ENCODE measurements at places on chromosomes 6 and 20.

GRCh38 chr6:85585741-85586140, 7.9 kb downstream of the SNX14 start:
- DNase-seq: no peak

DNA sequence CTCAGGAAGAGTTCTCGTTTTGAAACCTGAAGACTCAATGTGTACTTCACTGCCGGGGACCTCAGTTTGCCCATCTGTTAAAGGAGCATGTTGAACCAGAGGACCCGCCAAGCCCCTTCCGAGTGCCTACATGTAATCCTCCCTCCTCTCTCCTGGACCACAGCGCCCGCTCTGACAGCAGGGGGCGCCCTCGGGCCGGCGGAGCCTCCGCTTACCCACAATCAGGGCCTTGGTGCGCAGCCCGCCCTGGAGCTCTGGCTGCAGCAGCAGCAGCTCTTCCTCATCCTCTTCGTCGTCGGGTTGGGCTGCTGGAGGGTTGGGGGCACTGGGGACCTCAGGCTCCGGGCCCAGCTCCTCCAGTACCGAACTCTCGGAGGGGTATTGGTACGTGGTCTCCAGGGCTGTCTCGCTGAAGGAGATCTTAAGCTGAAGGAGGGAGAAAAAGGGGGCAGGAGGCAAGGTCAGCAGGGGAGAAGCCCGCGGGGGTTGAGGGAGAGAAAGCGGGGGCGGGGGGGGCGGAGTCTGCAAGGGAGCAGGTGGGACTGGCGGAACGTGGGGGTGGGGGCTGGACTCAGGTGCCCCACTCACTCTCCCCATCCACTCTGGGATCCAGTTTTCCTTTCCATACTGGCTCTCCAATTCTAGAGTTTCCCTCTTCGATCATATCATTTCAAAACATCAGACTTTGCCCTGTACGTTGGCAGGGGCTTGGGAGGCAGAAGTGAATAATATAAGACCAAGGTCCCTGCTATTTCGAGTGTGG, 6.3 kb upstream of the DHX16 start:
- DNase-seq: peak; percentile 70

- DNase-seq: no peak
Measured at GRCh38 chr6:143205131-143205535, 144.4 kb downstream of the AIG1 start.

DNA sequence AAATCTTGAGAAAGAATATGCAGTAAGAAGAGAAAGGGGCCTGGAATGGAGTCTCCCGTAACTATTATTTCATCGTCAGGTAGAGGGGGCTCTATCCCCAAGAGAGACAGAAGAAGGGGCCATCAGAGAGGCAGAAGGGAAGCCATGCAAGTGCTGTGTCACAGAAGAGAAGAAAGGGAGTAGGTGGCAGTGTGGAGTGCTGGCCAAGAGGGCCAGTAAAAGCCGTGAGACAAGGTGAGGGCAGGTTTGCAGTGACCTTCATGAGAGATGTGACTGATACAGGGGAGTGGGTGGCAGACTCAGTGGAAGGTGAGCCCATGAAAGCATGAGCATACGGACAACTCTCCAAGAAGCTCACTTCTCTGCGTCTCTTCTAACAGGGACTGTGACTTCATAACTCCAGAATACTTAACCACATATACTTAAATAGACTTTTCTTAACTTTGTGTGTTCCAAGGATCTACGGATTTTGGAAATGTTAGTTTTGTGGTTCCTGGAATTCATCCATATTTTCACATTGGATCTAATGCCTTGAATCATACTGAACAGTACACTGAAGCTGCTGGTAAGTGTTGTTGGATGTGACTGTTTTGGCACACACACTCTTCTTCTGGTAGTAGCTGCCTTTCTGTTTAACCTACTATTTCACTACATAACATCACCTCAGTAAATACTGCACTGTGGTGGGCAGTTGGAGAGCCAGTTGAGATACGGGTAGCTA, 15.6 kb downstream of the PM20D2 start:
- no peak for DNase-seq

GRCh38 chr20:46978951-46979491, 84.4 kb downstream of the EYA2 start:
- no peak for DNase-seq

- no peak for DNase-seq
Measured at GRCh38 chr6:151610326-151610725, 116.5 kb downstream of the CCDC170 start.

DNA sequence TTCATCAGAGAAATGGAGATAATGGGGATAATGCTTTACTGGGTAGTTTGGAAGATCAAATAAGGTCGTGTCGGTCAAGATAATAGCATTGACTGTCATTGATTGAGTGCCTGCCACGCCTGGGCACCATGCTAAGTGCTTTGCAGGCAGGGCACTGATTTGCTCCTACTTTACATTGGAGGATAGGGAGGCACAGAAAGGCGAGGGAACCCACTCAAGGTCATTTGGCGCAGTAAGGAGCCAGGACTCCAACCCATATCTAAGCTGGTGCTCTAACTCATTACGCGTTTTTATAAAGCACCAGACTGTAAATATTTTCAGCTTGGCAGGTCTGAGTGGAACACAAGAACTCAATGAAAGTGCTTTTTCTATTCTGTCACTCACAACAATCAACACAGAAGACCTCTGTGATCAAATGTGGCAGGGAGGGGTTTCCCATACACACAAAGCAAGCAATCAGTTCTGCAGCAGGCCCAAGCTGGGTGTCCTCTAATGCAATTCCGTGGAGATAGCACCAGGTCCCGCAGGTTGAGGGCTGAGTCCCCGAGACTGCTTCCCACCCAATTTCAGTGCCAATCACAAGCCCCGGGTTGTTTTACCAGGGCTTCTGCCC, 373.6 kb downstream of the CDH26 start:
- DNase-seq: no peak

DNA sequence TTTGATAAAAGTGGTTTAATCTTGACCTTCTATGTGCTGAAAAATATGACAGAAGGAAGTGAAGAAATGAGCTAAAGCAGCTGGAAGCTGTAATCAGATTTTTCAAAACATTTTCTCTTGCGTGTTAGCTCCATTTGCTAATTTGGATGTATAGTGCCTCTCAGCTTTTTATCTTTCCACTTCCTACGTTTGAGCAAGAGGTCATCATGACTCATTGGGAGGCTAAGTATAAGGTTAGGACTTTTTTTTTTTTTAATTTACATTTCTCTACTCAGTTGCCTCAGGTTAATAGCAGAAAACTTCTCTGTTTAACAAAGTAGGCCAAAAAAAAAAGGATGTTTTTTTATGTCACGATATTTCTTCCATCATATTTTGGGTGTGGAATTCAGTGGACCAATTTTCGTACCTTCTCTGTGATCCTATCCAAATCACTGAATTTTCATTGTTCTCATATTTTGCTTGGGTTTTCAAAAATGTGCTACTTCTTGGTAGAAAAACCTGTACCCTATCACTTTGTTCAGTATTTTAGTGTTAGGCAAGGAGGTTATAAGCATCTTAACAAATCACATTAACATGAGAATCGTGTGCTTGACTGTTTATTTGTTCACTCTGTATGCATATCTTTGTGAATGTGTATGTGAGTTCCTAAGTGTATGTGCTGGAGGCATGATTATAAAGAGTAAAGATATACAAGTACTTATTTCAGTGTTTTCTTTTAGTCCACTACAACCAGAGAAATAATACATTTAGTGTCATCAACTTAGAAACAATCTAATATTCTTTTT, 1028.3 kb upstream of the EYS start:
- DNase-seq: no peak

DNA sequence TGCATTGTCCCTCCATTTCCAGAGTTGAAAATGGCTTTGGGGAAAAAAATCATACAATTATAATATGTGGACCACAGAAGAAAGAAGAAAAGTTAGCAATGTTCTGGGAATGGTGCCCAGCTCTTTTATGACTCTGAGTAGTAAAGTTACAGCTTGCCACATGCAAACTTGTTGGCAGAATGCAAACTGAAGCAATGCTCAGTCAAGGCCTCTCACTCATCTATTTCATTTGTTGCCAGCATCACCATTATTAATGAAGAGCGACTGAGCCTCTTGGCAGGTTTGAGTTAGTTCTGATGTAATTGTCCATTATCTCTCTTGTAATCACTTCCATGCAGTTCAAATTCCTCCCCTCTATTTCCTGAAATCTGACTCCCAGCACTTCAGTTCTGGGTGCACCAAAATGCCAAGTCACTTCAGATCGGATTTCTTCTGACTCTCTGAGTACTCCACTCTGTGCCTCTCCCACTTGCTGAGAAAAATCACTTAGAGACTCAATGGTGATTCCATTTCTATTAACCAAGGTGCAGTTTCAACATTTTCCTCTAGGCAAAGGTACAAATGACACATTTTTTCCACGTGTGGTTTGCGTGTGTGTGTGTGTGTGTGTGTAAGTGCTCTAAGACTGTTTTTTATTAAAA, 154.4 kb upstream of the STMND1 start:
- no peak for DNase-seq

DNA sequence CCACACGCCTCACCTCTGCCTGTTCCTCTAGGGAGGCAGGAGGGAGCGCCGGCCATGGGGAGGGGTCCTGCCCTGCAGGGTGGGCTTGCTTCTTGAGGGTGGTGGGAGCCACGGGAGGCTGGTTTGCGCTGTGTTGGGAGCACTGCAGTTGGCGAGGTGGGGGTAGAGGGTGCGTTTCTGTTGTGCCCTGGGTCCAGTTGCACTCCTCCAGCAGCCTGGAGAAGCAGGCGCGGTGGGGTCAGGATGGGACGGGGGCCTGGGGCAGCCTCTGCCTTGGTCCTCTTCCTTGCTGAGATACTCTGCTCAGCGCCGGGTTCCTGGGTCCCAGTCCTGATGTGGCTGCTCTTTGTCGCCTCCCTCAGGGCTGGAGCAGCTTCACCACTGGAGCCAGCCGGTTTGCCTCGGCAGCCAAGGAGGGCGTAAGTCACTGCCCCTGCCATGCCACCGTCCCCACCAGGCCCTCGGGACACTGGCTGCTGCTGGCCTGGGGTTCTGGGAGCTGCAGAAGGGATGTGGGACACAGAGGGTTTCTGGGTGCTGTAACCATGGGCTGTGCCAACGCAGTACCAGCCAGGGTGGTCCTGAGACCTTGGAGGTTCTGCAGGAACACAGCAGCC, 8.4 kb downstream of the ARFGAP1 start:
- DNase-seq: no peak

GRCh38 chr6:1130709-1131108, 181.2 kb upstream of the FOXQ1 start:
- no peak for DNase-seq

- no peak for DNase-seq
Measured at GRCh38 chr6:22921828-22922227, 352.5 kb downstream of the HDGFL1 start.

DNA sequence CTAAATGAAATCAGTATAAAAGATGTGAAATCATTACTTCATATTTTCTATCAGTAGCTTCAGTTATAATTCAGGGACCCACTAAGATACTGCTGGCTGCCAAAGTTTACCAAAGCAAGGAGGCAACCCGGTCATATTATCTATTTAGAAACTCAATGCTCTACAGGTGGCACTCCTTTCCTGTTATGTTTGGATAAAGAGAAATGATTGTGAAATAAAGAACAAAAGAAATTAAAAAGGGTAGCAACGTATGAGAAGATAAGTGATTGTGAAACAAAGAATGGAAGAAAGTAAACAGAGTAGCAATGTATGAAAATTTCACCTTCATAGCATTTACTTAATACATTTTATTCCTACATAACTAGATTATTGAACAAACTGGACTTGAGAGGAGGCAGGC, 45.2 kb downstream of the RSPH3 start:
- DNase-seq: no peak

DNA sequence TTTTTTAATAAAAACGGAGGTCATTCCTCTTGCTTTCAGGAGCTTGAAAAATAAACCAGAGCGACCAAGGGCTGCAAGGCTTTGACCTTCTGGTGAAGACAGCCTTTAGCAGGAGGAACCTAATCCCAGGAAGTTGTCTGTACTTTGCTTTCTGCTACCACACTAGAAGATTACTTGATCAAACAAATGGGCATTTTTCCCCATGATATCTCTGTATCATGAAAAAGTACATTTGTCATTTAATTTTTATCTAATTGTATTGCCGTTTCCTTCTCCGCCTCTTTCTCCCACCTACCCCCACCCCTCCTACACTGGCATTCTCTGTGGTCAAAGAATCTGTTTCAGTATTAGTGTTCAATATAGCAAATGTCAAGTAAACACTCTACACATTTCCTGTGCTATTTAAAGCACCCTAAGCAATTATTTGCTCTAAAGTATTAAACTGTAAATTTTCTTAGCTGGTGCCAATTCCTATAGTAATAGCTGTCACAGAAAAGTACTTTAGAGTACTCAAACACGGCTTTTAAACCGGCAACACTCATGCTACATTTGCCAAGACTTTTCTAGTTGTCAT, 29.7 kb downstream of the ATXN1 start:
- no peak for DNase-seq

GRCh38 chr20:45810191-45810970, 2.1 kb upstream of the UBE2C start:
- no peak for DNase-seq

DNA sequence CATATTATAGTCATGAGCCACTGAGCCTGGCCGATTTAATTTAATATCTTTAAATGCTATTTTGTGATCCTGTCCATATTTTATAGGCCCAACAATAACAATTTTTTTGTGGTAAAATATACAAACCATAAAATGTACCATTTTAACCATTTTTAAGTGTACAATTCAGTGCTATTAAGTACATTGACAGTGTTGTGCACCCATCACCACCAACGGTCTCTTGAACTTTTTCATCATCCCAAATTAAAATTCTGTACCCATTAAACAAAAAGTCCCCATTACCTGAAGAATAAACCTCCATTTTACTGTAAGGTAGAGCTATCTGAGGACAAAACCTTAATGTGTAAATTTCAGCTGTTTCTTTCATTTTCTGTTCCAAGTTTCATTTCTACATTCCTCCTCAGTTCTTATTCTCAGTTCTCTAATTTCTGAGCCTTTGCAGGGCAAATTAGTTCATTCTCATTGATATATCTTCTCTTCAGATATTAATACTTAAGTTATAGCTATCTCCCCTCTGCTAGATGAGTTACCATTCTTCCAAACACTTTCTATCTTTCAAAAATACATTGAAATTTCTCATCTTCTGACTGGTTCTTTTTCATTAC, 10.3 kb downstream of the MTO1 start:
- DNase-seq: no peak

DNA sequence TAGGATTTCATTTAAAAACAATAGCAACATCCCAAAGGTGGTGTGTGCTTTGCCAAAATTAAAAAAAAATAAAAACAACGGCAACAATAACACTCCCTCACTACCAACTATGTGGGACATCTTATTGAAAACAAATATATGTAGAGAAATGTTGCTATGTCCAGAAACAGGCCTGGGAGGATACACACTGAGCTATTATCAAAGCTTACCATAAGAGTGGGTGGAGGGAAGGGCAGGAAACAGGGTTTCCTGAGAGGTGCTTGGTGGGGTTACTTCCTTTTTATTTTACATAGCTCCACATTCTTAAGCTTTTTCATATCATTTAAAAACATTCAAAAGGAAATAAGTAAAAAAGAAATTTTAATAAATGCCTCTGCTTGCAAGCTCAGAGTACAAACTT, 150.0 kb upstream of the RIPOR2 start:
- no peak for DNase-seq
